ENCODE measurements at places on chromosomes 5 and 9.

DNA sequence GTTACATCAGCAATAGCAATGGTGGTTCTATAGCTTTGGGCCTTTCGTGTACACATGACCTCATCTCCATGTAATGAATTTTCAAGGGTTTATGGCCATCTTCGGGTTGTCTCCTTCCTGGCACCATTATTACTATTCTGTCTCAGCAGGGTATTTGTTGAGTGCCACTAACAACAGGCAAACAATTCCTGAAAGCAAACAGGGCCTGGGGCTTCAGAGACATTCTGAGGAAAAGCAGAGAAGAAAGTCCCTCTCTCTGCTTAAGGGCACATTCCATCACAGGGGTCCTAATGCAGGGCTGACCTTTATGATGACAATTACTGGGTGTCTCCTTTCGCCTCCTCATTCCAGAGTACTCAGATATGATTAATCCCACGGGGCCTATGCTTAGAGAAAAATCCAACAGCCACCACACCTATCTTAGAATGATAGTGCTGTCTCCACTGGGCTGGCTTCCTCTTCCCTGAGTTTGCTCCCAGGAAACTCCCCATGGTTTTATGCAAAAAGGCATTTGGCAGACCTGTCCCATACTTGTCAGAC, 540.2 kb upstream of the ZNF462 start:
- H3K36me3 ChIP-seq = no peaks in the 10 kb centered on the region
- peak; percentile 4 for DNase-seq
- no peak overlapping the region for H3K4me3 ChIP-seq
- H3K27me3 ChIP-seq = no peaks in the 10 kb centered on the region

DNA sequence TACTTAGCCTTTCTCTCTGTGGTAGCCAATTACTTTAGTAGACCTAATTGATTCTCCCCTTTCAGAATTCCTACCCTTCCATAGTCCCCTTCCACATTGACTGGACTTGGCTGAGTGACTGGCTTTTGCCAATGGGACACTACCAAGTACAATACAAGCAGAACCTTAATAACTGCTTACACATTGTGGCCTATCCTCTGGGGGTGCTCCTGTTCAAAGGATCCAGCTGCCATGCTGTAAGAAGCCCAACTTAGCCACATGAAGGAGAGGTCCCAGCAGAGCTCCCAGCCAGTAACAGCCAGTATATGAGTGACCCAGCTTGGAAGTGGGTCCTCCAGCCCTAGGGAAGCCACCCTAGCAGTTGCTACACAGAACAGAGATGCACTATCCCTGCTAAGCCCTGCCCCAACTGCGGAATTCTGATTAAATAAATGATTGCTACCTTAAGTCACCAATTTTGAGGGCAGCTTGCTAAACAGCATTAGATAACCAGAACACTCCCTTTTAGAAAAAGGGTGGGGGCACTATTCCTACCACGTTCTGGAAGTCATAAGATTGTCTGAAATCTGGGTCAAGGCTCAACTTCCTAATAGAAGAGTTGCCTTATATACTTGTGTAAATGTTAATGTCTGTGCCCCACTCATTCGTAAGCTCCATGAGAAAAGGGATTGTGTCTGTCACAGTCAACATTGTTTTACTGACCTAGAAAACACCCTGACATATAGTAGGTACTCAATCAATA, 11.1 kb upstream of the APTX start:
- H3K4me3 ChIP-seq = no peak overlapping the region
- no peak for DNase-seq
- H3K27me3 ChIP-seq = no peaks in the 10 kb centered on the region
- no peak overlapping the region for H3K27ac ChIP-seq
- peaks cover 28% of the 10 kb centered on the region for H3K4me1 ChIP-seq

- H3K27me3 ChIP-seq = no peaks in the 10 kb centered on the region
- H3K36me3 ChIP-seq = no peaks in the 10 kb centered on the region
- H3K27ac ChIP-seq = no peak overlapping the region
- H3K4me1 ChIP-seq = no peaks in the 10 kb centered on the region
- no peak overlapping the region for H3K4me3 ChIP-seq
Measured at GRCh38 chr5:18023275-18023674, 389.0 kb downstream of the TAF11L14 start.

DNA sequence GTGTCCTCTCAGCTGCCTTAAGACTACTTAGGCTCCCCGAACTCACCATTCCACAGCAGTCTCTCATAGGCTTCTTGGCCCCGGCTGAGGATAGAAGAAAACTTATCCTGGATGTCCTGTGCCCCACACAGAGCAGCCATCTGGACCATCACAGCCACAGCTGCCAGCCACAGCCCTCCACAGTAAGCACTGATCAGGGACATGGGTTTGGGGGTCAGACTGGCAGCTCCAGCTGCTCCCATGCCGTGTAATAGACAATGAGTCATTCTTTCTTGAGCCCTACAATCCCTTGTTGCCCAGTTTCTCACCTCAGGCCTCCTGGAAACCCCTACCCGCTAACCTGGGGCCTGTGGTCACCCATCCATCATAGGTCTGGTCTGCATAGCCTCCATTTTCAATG, 5.7 kb downstream of the CREB3 start:
- H3K4me1 ChIP-seq = no peaks in the 10 kb centered on the region
- no peak overlapping the region for H3K4me3 ChIP-seq
- H3K27ac ChIP-seq = no peak overlapping the region
- no peak for DNase-seq

DNA sequence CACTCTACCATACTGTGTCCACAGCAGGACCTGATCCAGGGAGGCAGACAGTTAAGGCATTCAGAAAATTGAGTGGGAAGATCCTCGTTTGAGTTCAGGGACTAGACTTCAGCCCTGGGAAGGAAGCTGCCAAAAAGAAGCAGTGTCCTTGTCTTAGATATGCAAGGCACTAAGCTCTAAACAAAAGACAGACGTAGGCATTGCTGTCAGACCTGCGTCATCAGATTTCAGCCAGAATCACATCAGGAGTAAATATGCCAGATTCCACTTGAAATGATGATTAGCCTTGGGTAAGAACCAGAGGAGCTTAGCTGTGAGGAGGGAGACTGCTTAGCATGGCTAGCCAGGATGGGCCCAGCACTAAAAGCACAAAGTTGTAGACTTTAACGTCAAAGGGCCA, 56.7 kb downstream of the MAMDC2 start:
- H3K4me3 ChIP-seq = no peak overlapping the region
- H3K27ac ChIP-seq = no peak overlapping the region
- H3K36me3 ChIP-seq = no peaks in the 10 kb centered on the region
- DNase-seq = no peak

GRCh38 chr5:74762599-74762998, 4.3 kb downstream of the GFM2 start:
- H3K4me3 ChIP-seq = no peak overlapping the region
- no peaks in the 10 kb centered on the region for H3K27me3 ChIP-seq
- H3K4me1 ChIP-seq = no peaks in the 10 kb centered on the region
- peaks cover 25% of the 10 kb centered on the region for H3K36me3 ChIP-seq

- H3K27ac ChIP-seq = no peak overlapping the region
- peaks cover 68% of the 10 kb centered on the region for H3K4me1 ChIP-seq
- H3K4me3 ChIP-seq = no peak overlapping the region
- no peaks in the 10 kb centered on the region for H3K36me3 ChIP-seq
Measured at GRCh38 chr5:107501965-107502675, 168.6 kb downstream of the EFNA5 start.

DNA sequence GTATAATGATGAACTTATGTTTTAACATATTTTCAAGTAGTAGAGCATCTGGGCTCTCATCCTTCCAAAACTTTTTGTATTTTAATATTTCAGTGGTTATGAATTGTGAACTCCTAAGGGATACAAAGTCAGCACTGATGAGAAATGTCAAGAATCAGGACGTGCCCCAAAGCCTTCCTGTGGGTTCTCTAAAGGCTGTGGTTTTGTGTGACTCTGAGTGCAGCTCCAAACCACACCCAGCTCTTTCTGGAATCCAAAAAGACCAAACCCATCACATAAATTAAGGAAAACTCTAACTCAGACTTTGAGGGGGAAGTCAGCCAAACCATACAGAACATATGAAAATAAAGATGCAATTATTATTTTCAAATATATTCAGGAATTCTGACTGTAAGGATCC, 40.8 kb upstream of the SMU1 start:
- no peak overlapping the region for H3K27ac ChIP-seq
- no peak overlapping the region for H3K4me3 ChIP-seq
- DNase-seq = no peak
- no peaks in the 10 kb centered on the region for H3K27me3 ChIP-seq
- H3K36me3 ChIP-seq = no peaks in the 10 kb centered on the region

GRCh38 chr9:27590651-27591050, 17.4 kb upstream of the C9orf72 start:
- no peak overlapping the region for H3K27ac ChIP-seq
- H3K36me3 ChIP-seq = no peaks in the 10 kb centered on the region
- H3K27me3 ChIP-seq = no peaks in the 10 kb centered on the region
- no peak overlapping the region for H3K4me3 ChIP-seq
- no peaks in the 10 kb centered on the region for H3K4me1 ChIP-seq
